Stimulated activated CD4-positive, alpha-beta T cell treated with anti-CD3 and anti-CD28 coated beads, Interleukin-4, amount 100 ng/mL, for 4 hours (primary cell): ENCODE measurements at places on chromosomes 12 and 14.

- no peak for DNase-seq
These were observed 17.1 kb downstream of the TRMT5 start for GRCh38 chr14:60963761-60964160.

GRCh38 chr12:56190695-56191155 is 1.4 kb upstream of the SMARCC2 start:
- DNase-seq: no peak

GRCh38 chr14:91117960-91118359 is 4.1 kb downstream of the DGLUCY start:
- DNase-seq: no peak

DNA sequence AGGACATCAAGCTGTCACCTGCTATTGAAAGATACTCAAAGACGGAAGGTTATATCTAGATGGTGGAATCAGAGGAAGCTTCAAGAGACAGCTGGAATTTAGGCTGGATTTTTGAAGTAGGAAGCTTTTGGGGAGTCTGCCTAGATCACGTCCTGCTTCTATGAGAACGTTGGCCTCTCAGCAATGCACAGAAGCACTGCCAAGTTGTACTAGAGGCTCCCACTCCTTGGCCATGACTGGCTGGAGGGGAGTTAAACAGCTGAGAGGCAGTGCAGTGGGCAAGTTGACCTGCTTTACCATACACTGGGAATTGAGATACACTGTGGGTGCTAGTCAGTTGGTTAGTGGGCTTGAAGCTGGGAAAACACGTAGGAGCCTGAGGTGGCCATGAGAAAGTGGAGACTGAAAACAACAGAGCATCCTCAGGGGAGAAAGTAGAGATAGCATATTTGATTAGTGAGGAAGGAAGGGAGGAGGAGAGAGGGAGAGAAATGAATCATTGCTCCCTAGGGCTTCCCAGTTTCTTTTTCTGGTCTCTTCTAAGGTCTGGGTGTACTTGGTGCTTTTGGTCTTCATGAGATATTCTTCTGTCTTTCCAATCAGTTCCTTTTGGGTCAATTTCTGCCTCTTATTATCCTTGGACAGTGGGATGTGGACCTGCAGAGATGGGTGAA is 110.8 kb downstream of the EMP1 start:
- DNase-seq: no peak

DNA sequence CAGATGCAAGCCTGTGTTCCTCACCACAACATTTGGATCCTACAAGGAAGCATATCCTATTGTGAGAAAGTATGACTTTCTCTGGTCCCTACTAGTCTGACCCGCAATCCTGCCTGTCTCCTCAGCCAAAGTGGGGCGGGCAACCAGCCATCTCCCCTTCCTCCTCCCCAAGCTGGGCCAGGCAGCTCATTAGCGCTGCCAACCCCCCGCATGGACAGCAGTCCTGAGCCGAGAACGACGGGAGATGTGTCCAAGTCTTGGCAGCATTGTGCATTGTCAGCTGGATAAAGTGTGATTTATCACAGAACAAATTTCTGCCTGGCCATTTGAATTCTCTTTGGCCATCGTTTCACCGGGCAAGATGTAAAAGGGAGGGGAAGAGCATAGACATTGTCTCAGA is 139.4 kb downstream of the SLC15A4 start:
- DNase-seq: no peak

GRCh38 chr12:64335886-64336466 is 54.6 kb downstream of the C12orf56 start:
- DNase-seq: no peak

DNA sequence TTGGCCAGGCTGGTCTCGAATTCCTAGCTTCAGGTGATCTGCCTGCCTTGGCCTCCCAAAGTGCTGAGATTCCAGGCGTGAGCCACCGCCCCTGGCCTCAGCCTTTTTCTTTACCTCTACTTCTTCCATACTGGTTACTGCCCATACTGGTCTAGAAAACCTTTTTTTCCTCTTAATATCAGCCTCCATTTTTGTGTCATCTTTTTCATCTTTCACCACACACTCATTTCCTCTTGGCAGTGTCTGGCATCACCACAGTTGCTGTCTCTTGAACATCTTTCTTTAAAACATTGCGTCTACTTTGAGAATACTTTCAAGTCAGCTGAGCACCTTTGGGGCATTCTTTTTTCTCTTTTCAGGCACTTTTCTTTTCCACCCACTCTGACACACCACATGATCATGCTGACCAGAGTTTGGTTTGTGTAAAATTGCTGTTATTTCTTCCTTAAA is 32.7 kb downstream of the DDX47 start:
- DNase-seq: no peak

- no peak for DNase-seq
These were observed 86.5 kb downstream of the ATP2B1 start for GRCh38 chr12:89622115-89622514.

- no peak for DNase-seq
These were observed 11.3 kb downstream of the ARL6IP4 start for GRCh38 chr12:122991623-122992275.

GRCh38 chr14:89037065-89037464 is 212.6 kb downstream of the TTC8 start:
- no peak for DNase-seq

DNA sequence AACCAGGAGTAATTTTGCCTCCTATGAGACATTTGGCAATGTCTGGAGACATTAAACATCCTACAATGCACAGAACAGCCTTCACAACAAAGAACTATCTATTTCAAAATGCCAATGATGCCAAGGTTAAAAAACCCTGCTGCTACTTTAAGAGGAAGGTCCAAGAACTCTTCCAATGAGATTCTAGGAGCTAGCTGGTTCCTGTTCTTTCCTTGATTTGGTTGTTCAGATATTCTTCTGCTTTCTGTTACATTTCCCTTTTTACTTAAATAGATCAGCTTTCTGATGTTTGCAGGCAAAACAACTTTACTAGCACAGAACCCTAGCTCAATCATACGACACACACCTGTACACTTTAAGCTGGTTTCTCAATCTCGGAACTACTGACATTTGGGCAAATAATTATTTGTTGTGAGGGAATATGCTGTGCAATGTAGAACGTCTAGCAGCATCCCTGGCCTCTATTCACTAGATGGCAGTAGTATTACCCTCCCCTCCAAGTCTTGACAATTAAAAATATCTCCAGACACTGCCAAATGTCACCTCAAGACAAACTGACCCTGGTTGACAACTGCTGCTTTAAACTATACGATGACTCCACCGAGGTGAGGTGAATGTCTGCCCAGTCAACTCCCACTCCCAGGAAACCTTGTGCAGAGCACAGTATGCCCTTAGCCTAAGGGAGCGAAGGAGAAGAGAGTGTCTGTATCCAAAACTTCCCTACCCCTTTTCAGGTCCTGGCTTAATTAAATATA is 4.4 kb downstream of the BLTP3B start:
- DNase-seq: no peak

DNA sequence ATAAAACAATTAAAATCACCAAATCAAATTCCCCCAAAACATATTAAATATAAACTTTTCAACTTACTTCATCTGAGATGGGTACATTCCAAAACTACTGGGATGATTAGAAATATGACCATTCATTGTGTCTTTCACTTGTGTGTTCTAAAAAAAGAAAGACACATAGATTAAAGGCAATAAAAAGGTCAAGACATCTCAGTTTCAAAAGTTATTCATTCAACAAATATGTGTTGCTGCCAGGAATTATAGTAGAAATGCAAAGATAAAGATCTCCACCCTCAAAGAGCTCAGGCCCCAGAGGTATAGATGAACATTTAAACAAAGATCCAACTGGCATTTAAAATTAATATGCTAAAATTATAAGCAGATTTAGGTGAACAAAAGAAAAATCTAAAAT is 106.4 kb downstream of the EPS8 start:
- DNase-seq: no peak

- DNase-seq: no peak
These were observed 181.3 kb downstream of the CAND1 start for GRCh38 chr12:67450441-67450840.

DNA sequence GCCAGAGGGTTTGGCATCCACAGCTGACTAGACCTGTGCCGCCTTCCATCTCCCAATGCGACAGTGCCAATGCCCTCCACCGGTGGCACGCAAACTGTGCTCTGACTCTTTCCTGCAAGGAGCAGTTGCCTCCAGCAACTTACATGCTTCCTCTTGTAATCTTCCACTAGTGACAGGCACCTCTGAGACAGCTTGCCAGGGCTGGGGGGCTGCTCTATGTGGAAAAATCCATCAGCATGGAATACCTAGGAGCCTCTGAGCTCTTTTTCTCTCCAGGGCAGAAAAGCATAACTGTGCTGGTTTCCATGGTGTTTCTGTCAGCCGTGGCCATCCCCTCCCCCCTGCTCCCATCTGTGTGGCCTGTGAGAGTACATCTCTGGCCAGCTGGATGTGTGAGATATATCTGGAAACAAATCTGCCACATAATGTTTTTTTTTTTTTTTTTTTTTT is 110.6 kb downstream of the MYRFL start:
- DNase-seq: no peak

DNA sequence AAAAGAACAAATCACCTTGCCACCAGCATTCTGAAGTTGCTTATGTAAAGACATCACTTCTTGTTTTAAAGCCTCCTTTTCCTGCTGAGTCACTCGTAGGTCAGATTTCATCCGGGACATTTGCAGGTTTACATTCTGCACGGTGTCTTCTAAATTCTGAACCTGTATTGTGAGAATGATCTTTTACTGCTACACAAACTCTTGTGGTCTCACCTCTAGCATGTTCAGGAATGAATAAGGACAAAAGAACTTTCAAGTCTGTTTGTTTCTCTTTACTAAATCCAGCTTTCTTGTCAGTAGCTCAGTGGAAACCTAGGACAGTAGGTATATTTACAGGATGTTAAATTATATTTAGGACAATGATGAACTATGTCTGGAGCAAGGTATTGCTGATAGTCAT is 73.5 kb upstream of the SAV1 start:
- DNase-seq: no peak

GRCh38 chr14:85487215-85487614 is 42.7 kb upstream of the FLRT2 start:
- no peak for DNase-seq

DNA sequence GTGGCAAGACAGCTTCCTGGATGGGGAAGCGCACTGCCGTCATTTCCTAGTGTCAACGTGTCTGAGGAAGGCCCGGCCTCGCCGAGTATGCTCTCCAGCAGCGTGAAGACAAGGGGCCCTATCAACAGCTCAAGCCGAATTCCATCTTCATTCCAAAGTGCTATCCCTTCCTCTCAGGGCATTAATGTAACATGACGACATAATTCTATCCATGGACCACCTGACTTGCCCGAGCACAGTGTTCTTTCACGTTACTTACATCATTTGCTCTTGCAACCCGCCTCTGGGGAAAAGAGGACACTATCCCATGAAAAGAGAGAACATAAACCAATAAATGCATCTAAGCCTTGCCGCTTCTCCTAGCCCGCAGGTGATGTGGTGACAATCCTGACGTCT is 22.9 kb downstream of the CCDC92 start:
- DNase-seq: no peak
